ENCODE measurements at places on chromosomes 13 and 19. TPM values are rescaled to one million over a fixed set of nuclear protein-coding genes. Genes with fewer than 3 reads are reported as not detected.

The IGFL2 gene
- 2.4 TPM for total RNA-seq

The PPP1R12C gene
- total RNA-seq = 25.6 TPM

The RAP2A gene
- total RNA-seq = 47.7 TPM

The NLRP5 gene
- not detected for total RNA-seq

The TNFSF13B gene
- 0.79 TPM for total RNA-seq

The FAM216B gene
- total RNA-seq = not detected

The KLK3 gene
- not detected for total RNA-seq

The APLP1 gene
- 0.26 TPM for total RNA-seq

The KLK7 gene
- total RNA-seq = 20.0 TPM

The METTL21C gene
- total RNA-seq = not detected

GRCh38 chr19:5990289-5990797 is 12.4 kb upstream of the RANBP3 start:
- no peak for DNase-seq

DNA sequence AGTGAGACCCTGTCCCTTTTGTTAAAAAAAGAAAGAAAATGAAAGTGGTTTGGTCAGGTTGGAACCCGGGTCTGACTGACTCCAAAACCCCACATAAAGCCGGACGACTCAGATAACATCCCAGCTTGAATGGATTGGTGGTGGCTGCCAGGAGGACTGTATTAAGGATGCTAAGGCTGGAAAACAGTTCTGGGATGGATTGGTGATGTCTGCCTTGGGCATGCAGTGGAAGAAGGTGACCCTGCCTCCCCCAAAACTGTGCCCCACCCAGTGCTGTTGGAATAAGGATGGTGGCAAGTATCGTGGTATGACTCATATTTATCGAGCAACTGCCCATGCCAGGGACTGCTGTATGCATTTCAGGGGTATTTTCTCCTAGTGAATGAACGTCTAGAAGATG is 18.5 kb upstream of the COLGALT1 start:
- no peak for DNase-seq

GRCh38 chr19:17281391-17282304 is at the start of gene ANKLE1:
Gene ANKLE1 (plus strand): TSS chr19:17281901. CDS start chr19:17281921, 20 bp downstream.
- no peak for DNase-seq

GRCh38 chr13:85186356-85187045 is 612.7 kb downstream of the SLITRK6 start:
- no peak for DNase-seq

GRCh38 chr19:48925240-48925843 is 8.2 kb upstream of the DHDH start:
- peak; percentile 92 for DNase-seq

DNA sequence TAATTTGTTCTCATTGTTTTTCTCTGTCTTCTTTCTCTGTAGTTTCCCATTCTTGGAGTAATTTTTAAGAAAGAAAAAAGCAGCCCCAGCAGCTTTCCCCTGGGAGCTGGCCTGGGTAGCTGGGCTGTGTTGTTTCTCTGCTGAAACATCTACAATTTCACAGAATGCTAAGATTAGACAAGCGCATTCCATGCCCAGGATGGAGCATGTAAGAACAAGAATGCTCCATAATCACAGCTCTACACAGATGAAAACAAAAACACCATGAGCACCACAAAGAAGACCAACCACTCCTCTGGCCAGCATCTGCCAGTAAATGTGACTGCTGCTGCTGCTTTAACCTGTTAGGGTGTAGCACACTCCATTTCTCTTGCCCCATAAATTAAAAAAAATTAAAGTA is 239.2 kb upstream of the SLITRK1 start:
- DNase-seq = peak; percentile 50

- no peak for DNase-seq
These were observed 38.0 kb upstream of the EHD2 start for GRCh38 chr19:47675271-47675670.

GRCh38 chr19:7442423-7442822 is 46.4 kb downstream of the PEX11G start:
- DNase-seq = no peak

DNA sequence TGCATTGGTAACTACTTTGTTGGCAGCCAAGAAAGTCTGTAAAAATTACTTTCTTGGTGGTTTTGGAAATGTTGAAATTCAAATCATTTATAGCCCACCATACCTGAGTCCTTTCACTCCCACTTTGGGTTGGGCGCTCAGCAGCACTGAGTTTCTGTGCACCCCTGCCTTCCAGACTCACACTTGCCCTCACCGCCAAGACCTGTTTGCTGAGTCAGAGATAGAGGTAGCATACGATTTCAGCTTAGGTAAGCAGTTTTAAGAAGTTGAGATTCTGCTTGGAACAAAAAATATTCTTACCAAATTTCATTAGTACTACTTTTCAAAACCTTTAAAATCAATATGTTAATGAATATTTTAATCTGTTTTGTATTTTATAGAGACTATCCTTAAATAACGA is 12.6 kb downstream of the MPHOSPH8 start:
- DNase-seq = peak; percentile 14

- no peak for DNase-seq
These were observed 18.9 kb downstream of the MICU2 start for GRCh38 chr13:21584973-21585592.

- no peak for DNase-seq
These were observed 886 bp downstream of the CRLF1 start for GRCh38 chr19:18605546-18606280.

DNA sequence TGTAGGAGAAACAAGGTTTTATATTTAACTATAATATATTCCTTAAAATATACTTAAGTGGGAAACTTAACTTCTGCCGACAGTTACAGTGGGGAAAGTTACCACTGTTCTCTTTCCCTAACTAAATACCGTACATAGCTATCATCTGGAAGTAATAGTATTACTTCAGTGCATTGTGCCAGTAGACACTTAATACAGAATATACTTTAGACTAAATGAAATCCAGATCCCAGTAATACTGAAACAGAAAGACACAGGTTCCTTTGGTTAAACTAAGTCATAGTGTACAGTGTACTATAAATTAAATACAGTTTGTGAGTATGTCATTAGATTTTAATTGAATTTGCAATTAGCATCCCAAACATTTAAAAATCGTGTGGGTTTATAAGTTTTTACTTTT is 107.5 kb downstream of the PCCA start:
- DNase-seq = no peak

- no peak for DNase-seq
These were observed 766.4 kb upstream of the KLHL1 start for GRCh38 chr13:70874636-70875035.

DNA sequence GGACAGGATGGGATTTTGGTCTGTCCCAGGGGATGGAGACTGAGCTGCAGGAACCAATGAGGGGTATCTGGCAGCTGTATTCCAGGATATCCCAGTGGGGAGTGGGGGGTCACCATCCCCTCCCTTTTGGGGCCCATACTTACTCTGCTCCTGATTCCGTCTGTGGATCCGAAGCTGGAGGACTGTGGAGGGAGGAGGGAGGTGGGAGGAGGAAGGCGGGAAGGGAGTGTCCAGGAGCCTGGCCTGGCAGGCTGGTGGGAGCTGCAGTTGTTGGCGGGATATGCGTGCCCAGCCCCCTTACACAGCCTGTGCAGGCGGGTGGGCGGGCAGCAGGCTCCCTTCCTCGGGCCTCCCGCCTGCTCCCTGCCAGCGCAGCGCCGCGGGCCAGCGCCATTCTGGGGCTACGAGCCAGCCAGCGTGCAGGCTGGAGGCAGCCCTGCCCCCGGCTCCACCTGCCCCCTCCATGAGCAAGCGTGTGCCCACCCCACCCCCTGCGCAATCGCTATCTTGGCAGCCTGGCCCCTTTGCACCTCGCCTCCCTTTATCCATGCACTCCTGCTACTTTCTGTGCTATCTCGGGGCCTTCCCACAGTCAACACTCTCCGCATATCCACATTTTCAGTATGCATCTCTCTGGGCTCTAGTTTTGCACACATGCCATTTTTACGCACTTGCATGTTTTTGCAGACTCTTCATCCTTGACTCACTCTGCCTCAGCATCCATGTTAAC is 2.8 kb downstream of the MAMSTR start:
- no peak for DNase-seq

GRCh38 chr13:35916146-35916545 is 215.0 kb downstream of the DCLK1 start:
- no peak for DNase-seq

GRCh38 chr13:104286566-104287290 is 1220.5 kb upstream of the SLC10A2 start:
- DNase-seq = peak; percentile 54

- no peak for DNase-seq
These were observed 24.8 kb upstream of the LAIR1 start for GRCh38 chr19:54389553-54389952.

- no peak for DNase-seq
These were observed 1.2 kb upstream of the FLT1 start for GRCh38 chr13:28496188-28496564.

DNA sequence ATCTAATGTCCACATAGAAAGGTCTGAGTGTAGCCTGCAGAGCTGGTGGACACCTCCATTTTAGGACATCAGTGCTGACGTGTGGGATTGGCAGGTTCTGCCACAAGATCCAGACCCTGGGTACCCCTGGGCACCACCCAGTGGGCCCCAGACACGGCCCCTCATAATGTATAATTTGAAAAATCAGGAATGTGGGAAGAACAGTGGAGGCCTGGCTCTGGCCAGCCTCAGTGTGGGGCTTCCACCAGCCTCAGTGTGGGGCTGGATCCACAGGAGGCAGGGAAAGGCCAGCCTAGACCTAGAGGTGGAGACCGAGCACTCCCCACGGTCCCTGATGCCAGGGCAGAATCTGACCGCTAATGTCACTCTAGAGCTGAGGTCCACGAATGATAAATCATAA is 150.7 kb upstream of the SOX1 start:
- no peak for DNase-seq

DNA sequence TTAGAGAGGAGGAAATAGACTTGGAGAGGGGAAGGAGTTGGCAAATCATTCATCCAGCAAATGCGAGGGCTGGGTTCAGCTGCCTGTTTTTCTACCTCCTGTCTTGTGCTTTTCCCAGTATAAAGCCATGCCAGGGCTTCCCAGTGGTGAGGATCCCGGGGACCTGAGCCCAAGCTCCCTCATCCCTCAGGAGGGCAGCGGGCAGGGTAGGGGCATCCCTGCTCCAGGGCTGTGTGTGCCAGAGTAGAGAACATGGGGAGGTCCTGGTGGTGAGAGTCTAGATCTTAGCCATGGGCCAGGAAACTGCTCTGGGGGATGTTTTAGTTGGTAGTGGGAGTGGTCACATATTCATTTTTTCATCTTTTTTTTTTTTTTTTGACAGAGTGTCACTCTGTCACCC is 43.6 kb downstream of the GPR12 start:
- DNase-seq = no peak

- no peak for DNase-seq
These were observed 283.1 kb downstream of the MTUS2 start for GRCh38 chr13:29103065-29103800.

- DNase-seq = peak; percentile 50
These were observed 7.7 kb upstream of the CDADC1 start for GRCh38 chr13:49240017-49240416.

DNA sequence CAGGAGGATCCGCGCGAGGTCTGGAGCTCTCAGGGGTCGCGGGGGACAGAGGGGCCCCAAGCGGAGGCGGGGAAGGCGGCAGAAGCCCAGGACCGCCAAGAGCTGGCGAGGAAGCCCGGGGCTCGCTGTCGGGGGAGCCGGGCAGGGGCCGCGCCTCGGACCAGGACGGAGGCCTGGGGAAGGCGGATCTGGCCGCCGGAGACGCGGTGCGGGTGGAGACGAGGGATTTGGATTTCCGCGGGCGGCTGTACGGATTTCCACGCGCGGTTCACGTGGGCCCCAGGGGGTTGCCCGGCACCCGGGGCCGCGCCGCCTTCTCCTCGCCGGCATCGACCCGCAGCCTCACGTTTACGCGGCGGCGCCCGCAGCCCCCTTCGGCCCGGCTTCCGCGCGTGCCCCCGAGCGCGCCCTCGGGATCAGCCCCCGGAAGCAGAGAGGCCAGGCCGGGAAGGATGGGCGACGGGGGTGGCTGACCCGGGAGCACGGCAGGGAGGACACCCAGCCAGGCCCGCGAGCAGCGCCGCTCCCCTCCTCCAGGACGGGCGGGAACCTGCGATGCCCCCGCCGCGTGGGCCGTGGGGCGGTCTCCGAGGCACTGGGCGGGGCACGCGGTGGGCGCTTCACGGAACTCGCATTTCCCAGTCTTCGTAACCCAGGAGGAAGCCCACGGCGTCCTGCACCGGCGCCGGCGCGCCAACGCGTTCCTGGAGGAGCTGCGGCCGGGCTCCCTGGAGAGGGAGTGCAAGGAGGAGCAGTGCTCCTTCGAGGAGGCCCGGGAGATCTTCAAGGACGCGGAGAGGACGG is 4.7 kb downstream of the F7 start:
- no peak for DNase-seq

- DNase-seq = no peak
These were observed 757.6 kb downstream of the LIG4 start for GRCh38 chr13:107457686-107458085.

DNA sequence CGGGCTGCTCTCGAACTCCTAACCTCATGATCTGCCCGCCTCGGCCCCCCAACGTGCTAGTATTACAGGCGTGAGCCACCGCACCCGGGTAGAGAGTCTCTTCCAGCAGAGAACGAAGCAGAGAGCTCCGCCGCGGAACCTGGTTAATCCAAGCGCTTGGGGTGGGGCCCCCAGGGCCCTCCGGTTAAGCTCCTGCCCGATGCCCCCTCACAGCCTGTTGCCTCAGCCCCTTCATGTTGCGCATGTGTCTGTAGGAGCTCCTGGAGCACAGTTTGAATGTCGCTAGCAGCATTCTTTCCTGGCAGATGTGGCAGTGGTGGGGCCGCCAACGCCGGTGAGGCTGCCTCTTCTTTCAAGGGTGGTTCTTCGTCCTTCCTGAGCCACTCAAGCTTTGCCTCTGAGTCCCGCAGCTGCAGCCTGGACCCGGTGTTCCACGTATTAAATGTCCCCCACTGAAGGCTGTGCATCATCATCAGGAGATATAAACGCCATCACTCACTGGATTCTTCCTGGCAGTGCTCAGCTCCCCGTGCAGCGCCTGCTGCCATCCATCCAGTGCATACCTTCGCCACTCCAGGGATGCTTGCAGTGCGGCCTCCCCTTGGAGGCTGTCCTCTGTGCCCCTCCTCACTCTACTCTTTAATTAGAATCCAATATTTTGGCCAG is 1919.3 kb downstream of the PCDH9 start:
- no peak for DNase-seq

DNA sequence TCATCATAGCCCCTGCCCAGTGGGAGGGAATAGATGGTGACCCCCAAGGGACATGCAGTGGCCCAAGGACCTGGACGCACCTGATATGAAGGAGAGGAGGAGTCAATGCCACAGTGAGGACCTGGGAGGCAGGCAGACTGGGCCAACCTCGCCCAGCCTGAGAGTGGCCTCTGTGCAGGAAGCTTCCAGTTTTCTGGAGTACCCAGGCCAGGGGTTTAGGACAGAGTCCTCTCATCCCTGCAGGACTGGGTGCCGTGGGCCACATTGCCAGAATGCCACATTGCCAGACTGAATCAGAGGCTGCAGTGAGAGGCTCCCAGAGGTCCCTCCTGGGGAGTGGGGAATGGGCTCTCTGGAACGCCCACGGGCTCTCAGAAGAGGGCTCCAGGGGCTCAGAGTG is 82.9 kb upstream of the VSTM2B start:
- no peak for DNase-seq

GRCh38 chr19:35458731-35459391 is 10.8 kb downstream of the FFAR2 start:
- DNase-seq = no peak

Data from bronchial epithelial cell (primary cell).